ENCODE measurements at places on chromosomes 3 and 15.

GRCh38 chr3:58084166-58084565 is 75.9 kb downstream of the FLNB start:
- H3K36me3 ChIP-seq: no peaks in the 10 kb centered on the region
- no peaks in the 10 kb centered on the region for H3K4me1 ChIP-seq
- DNase-seq: no peak
- H3K27ac ChIP-seq: no peak overlapping the region

GRCh38 chr15:91515188-91515754 is 338.2 kb upstream of the SLCO3A1 start:
- no peak overlapping the region for H3K4me3 ChIP-seq
- H3K36me3 ChIP-seq: no peaks in the 10 kb centered on the region
- no peak overlapping the region for H3K27ac ChIP-seq

- no peak overlapping the region for H3K27ac ChIP-seq
- no peak for DNase-seq
- no peaks in the 10 kb centered on the region for H3K27me3 ChIP-seq
- H3K4me3 ChIP-seq: no peak overlapping the region
- H3K4me1 ChIP-seq: no peaks in the 10 kb centered on the region
Measured at GRCh38 chr3:182740710-182741109, 52.6 kb upstream of the ATP11B start.

GRCh38 chr3:13525827-13526625 is 22.9 kb upstream of the FBLN2 start:
- no peak overlapping the region for H3K4me3 ChIP-seq
- no peaks in the 10 kb centered on the region for H3K4me1 ChIP-seq
- no peaks in the 10 kb centered on the region for H3K27me3 ChIP-seq
- DNase-seq: no peak

DNA sequence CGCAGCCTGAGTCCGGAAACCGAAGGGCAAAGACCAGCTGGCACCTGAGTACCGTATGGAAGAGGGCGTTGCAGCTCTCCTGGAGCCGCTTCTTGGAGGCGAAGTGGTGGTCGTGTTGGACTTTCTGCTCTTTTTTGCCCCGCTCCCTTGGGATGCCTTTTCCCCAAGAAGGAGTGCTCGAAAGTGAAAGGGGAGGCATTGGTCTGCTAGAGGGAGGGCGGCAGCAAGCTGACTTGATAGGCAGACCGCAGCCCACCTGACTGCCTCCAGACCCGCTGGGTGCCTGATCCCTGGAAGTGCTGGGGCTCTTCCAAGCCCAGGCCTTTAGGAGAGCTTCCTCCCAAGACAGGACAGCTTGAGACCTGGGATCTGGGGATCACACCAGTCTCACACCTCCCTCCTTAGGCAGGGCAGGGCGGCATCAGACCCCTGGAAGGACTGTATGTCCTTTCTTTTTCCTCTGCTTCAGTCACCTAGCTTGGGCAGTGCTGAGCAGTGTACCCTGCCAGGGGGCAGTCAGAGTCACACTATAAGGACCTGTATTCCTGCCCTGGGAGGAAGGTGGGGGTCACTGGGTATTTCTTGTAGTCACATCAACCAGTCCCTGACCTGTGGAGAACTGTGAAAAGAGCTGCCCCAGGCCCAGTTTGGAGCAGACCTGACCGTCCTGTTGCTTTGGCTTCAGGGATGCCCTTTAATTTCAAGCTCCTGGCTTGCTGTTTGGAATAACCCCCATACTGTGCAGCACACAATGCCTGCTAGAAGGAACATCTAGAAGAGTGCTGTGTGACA is 2.1 kb downstream of the ACVR2B start:
- H3K27me3 ChIP-seq: no peaks in the 10 kb centered on the region
- H3K4me1 ChIP-seq: peaks cover 5% of the 10 kb centered on the region
- H3K27ac ChIP-seq: peak overlapping the region; percentile 60
- DNase-seq: no peak
- H3K36me3 ChIP-seq: no peaks in the 10 kb centered on the region

- no peak overlapping the region for H3K4me3 ChIP-seq
- H3K4me1 ChIP-seq: no peaks in the 10 kb centered on the region
- no peak for DNase-seq
- H3K36me3 ChIP-seq: no peaks in the 10 kb centered on the region
- no peak overlapping the region for H3K27ac ChIP-seq
Measured at GRCh38 chr15:60162968-60163355, 158.9 kb downstream of the FOXB1 start.
